ENCODE measurements at places on chromosomes 1 and 21. TPM values are rescaled to one million over a fixed set of nuclear protein-coding genes. Genes with fewer than 3 reads are reported as not detected.

- no peak for DNase-seq
Measured at GRCh38 chr1:245961137-245961540, 545.9 kb downstream of the SMYD3 start.

- DNase-seq = no peak
Measured at GRCh38 chr21:25734654-25734903, 125 bp downstream of the ATP5PF start.

- no peak for DNase-seq
Measured at GRCh38 chr1:216822480-216822879, 99.3 kb upstream of the ESRRG start.

- no peak for DNase-seq
Measured at GRCh38 chr1:205709059-205709398, 28.7 kb upstream of the SLC45A3 start.

DNA sequence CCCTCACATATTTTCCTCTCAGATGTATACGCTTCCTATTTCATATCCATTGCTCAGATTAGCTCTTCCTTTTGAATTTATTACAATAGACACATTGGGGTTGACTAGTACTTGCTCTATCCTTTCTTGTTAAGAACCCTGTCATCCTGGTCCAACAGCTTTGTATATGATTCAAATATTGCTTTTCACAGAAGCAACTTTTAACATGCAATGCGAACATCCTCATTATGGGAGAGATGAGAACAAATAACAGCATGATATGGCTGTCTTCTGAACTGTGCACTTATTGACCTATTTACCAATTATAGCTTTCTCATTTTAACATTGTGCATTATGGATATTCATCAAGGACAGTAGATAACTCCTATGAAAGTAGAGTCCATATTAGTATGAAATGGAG is 510.8 kb downstream of the PTPRC start:
- no peak for DNase-seq

DNA sequence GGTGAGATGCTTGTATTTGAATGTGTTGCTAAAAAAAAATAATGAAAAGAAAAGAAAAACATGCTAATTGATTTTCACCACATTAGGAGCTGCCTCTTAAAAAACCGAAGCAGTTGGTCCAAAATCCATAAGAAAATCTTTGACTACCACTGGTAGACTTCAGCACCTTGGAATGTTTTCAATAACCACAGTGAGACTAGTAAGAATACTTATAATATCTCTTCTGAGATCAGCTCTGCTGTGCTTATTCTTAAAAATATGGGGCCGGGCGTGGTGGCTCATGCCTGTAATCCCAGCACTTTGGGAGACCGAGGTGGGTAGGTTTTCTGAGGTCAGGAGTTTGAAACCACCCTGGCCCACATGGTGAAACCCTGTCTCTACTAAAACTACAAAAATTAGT is 15.1 kb downstream of the NFYC start:
- no peak for DNase-seq

DNA sequence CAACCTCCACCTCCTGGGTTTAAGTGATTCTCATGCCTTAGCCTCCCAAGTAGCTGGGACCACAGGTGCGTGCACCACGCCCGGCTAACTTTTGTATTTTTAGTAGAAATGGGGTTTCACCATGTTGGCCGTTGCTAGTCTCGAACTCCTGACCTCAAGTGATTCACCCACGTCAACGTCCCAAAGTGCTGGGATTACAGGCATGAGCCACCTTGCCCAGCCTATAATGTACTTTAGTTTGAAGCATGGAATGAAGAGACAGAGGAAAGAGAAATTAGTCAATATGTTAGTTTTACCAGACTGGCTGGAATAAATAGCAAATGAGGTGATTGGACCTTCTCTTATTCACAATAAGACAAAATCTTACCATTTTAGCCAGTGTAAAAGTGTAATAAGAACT is 89.0 kb downstream of the GTF2B start:
- no peak for DNase-seq

- DNase-seq = no peak
Measured at GRCh38 chr21:46385846-46386733, 62.1 kb downstream of the PCNT start.

- DNase-seq = no peak
Measured at GRCh38 chr1:151549199-151549598, 9.1 kb downstream of the TUFT1 start.

DNA sequence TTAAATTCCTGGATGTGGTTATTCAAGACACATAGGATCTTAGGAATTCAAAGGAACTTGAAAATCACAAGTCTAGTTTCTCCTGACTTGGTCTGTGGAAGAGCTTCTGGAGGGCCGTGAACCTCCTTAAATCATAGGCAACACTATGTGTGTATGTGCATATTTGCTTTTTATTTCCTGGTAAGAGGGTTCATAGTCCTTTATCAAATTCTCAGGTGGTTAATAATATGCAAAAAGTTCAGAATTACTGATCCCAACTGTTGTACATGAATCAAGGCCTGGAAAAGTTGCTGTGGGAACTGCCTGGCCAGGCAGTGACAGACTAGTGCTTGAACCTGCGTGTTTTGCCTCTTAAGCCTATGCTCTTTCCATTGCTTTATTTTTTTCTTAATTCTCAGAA is 12.9 kb downstream of the MTR start:
- DNase-seq = no peak

- DNase-seq = no peak
Measured at GRCh38 chr1:18527921-18528320, 47.2 kb downstream of the KLHDC7A start.

DNA sequence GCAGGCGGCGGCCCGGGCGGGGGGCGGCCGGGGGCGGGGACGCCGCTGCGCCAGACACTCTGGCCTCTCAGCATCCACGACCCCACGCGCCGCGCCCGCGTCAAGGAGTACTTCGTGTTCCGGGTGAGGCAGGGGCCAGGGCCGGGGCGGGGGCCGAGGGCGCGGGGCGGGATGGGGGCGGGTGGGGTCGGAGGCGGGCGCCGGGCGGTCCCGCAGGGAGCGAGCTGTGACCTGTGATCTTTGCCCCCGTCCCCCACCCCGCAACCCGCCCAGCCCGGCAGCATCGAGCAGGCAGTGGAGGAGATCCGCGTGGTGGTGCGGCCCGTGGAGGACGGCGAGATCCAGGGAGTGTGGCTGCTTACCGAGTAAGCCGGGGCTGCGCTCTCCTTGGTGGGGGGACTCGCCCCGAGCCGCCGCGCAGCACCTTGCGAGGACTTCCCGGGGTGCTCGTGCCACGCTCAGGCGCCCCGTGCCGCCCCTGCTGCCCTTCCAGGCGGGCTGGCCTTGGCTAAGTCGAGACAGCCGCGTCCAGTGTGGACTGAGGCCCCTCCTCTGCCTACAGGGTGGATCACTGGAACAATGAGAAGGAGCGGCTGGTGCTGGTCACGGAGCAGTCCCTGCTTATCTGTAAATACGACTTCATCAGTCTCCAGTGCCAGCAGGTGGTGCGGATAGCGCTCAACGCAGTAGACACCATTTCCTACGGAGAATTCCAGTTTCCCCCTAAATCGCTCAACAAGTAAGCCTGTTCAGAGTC is 514 bp downstream of the TPRG1L start:
- DNase-seq = no peak

DNA sequence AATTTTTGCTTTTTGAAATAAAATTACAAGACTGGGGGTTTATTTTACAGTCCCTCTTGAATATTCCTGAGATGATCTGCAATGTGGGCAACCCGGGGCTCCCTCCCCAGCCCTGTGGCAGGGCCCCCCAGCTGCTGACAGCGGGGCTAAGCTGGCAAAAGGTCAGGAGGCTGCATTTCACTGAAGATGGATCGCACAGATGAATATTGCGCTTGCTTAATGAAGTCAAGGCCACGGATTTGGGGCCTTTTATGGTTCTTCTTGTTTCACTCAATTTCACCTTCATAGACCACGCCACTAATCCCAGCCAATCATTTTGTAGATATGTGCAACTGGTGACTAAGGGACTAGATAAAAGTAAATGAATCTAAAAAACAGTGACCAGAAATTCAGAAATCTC is 50.8 kb upstream of the SLC22A15 start:
- DNase-seq = no peak

- no peak for DNase-seq
Measured at GRCh38 chr1:245869847-245870246, 637.2 kb downstream of the SMYD3 start.

DNA sequence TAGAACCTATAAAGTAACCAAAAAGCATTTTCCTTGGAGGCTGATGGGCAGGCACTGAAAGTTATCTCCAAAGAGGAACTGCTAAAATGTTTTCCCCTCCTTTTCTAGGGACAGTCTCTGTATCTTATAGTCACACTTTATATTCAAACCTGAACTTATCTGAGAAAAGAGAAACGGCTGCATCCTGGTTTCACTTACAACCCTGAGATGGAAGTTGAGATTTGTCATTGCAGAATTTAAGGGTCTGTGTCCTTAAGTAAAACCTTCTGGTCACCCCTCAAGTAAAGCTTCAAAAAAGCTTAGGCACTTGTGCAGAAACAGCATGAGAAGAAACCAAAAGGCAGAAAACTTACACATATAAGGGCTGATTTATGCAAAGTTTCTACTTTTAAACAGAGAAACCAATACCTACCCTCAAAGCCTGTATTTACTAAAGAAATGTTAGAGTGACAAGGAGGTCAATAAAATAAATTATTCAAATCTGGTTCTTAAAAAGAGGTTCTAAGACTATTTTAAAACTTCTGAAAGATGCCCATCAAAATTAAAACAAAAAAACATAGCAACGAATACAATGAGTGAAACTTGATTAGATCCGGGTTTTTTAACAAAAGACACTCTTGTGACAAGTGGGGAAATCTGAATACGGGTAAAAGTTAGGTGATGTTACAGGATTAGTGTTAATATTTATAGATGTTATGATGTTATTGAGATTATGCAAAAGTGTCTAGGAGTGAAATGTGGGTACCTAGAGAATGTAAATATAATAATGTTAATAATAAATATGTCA is 9.9 kb downstream of the CD58 start:
- DNase-seq = peak; percentile 10

- DNase-seq = peak; percentile 42
Measured at GRCh38 chr21:33963848-33964555, 48.4 kb upstream of the ATP5PO start.

- DNase-seq = no peak
Measured at GRCh38 chr1:15684468-15685291, 560 bp downstream of the PLEKHM2 start.

DNA sequence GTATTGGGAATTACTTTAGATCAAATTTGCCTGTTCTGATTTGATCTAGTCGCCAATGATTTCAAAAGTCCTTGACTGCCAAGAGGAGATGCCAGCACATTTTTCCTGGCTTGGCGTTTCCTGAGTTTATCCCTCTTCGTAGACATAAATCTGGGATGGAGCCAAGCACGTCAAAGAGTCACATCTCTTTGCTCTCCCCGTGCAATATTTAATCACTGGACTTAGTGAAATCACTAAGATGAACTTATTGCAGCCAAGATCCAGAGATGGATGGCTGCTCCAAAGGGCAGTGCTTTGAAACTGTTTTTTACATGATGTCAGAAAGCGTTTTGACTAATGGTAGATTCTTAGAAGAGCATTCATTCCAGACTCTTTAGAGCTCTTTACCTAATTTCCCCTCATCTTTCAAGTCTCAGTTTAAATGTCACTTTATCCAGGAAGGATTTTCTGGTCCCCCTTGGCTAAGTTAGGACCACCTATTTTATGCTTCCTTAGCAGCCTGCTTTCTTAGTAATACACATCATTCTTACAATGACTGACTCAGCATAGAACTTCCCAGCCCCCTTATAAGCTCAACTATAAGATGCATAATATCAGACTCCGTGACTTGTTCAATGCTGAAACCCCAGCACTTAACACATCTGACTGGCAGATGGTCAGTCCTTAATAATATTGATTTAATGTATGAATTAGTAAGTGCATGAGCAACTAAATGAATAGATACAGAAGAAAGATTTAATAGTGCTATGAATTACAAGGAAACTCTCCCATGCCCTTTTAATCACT is 94.4 kb upstream of the GREM2 start:
- DNase-seq = no peak

DNA sequence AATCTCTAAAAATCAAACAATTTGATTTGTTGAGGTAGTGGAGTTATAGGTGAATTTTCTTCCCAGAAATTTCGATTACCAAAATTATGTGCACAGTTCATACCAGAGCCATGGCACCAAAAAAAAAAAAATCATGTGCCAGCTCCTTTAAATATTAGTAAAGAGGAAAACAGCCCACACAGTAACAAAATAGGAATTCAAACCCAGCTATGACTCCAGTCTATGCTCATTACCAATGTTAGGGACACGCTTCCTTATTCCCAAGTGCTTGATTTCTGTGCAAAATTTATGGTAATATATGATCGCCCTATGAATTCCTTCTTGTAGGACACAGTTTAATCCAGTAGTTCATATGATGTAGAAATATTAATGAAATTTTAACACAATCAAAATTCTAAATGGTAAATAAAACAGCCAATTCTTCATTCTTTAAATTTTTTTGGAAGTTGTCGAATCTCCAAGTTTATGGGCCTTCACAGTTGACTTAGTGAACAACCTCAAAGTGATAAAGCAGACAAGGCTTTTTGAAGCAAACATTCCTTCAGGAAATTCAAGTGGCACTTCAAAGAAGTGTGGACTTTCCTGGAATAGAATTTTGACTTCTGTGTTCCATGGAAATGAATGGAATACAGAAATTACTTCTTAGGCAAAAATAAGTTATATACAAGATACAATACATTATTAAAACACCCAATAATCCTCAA is 1.9 kb downstream of the TOR1AIP2 start:
- DNase-seq = no peak

GRCh38 chr1:8004803-8005573 is 21.1 kb downstream of the ERRFI1 start:
- DNase-seq = peak; percentile 98

DNA sequence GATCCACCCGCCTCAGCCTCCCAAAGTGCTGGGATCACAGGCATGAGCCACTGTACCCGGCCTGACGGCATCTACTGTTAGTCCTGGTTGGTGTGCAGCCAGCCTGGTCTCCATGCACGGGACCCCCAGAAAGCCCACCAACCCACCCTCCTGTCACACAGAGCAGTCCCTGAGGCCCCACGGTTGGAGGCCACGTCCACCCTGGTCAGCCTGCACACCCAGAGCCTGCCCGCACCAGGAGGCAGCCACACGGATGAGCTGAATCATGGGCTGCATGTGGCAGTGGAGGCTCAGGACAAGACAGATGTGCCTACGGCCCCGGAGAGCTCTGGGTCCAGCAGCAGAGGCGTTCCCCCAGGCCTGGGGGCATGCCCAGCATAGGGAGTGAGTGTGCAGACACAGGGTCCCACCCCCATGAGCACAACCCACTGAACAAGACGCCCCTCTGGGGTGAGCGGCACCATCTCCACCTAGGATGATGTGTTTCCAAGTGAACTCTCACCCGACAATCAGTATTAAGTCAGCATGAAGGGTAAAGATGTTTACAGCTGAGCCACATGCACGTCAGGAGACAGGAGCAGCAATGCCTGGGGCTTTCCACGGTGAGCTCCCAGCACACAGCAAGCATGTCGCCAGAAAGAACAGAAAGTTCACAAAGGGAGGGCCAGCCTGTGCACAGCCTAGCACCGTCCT is 102.1 kb downstream of the WDR4 start:
- DNase-seq = no peak

Gene CTH
- total RNA-seq = 5.0 TPM

Gene DENND2D
- total RNA-seq = 5.7 TPM

Gene HCN3
- total RNA-seq = 2.1 TPM

Gene MSH4
- total RNA-seq = 0.83 TPM

Gene PTGFR
- total RNA-seq = 2.9 TPM

Gene MR1
- 13.9 TPM for total RNA-seq

Gene PGBD2
- 5.6 TPM for total RNA-seq
